ENCODE measurements at places on chromosomes 12 and 14. TPM values are rescaled to one million over a fixed set of nuclear protein-coding genes. Genes with fewer than 3 reads are reported as not detected.

DNA sequence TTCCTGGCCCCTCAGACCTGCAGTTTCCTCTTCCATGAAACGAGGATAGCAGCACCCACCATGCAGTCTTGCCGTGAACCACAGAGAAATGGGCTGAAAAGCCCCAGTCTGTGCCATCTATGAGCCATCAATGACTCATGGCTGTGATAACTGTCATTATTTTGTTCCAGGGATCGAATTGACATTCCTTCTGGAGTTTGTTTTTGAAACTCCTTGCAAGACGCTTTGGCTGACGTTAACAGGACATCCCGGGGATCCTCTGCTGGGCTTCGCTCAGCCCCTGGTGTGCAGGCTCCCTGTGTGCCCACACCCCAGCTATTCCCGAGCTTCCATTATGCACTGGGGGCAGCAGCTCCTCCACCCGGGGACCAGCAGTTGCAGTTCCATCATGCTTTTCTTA lies 33.8 kb downstream of the MMAB start:
- DNase-seq, result no peak

- no peak for DNase-seq
Observed at GRCh38 chr12:104347374-104348075, 44.0 kb downstream of the EID3 start.

DNA sequence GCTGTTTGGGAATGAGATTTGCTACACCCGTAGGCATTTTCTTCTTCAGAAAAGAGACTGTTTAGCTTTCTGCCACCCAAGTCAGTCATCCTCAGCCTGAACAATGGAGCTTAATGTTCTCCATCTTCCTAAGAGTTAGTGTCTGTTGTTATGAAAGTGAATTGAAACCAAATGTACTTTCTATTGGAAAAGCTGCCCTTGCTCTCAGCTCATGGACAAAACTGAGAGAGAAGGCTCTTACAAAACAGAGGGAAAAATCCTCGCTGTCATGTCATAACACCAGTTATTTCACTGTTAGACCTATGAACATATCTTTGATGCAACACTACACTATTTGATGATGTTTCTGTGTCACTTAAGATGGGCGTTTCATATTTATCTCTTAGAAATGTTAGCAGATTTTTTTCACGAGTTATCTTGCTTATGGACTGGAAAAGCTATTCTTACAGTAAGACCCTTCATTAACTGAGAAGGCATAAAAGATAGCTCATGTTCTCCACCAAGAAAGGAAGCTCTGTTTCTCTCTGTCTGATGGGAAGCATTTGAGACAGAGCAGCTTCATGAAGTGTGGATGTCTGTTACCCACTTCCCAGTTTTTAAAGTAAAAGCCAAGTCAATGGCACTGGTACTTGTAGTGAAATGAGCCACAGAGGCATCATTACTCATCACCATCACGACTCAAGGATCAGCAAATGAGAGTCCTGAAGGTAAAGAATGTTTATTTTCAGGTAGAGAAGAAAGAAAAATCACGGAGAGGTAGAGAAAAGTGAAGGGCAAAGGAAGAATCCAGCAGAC lies 483.9 kb downstream of the ZFP36L1 start:
- DNase-seq, result no peak

Gene CD163L1
- total RNA-seq, result 6.4 TPM

- DNase-seq, result no peak
Observed at GRCh38 chr12:127685931-127686330, 581.0 kb upstream of the TMEM132C start.

DNA sequence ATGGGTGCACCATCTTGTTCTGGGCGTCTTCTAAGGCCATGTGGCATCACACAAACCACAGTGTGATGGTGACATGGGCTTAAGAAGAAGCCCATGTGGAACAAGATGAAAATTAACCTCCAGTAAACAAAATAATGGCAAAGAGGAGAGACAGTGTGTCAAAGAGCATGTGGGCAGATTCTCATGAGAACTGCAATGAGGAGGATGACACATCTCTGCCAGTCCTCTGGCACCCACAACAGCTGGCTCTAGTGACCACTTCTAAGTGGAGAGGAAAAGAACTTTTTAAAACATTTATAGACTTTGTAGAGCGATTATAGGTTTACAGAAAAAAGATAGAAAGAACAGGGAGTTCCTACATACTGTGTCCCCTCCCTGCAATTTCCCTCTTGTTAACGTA lies 401.4 kb downstream of the ATP23 start:
- DNase-seq, result no peak

All from omental fat pad (tissue), 4 donors.